DMS153 (cell line): ENCODE measurements at places on chromosomes 12 and 14.

- DNase-seq = no peak
Observed at GRCh38 chr12:1281683-1282366, 290.8 kb downstream of the ERC1 start.

- no peak for DNase-seq
Observed at GRCh38 chr12:116595186-116595585, 36.0 kb downstream of the MAP1LC3B2 start.

DNA sequence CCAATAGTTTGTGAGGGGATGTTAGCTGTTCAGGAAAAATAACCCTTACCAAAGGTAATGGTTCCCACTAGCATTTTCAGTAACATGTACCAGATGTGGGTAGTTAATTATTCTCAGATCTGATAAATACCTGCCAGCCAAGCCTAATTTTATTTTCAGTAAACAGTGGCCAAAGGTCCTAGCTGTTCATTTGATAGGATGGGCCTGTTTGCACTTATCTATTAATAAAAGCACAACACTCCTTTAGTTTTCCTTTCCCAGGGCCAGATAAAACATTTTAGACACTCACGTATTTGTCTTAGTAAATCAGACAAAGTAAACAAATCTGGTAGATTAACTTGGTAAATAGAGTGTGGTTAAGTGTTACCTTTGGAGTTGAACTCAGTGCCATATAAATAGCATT is 345.1 kb downstream of the RAD51B start:
- DNase-seq = no peak

DNA sequence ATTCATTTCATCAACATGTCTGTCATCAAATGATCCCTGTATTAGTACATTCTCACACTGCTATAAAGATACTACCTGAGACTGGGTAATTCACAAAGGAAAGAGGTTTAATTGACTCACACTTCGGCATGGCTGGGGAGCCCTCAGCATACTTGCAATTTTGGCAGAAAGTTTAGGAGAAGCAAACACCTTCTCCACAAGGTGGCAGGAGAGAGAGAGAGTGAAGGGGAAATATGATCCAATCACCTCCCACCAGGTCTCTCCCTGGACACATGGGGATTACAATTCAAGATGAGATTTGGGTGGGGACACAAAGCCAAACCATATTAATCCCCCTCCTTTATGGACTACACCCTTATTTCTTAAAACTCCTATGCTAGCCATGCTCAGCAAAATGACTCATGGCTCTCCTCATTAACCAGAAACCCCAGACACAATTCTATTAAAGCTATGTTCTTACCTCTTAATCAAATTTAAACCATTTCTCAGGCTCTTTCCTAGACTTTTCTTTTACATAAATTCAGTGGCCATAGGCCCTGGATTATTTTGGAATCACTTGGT is 932.3 kb downstream of the FLRT2 start:
- DNase-seq = no peak

DNA sequence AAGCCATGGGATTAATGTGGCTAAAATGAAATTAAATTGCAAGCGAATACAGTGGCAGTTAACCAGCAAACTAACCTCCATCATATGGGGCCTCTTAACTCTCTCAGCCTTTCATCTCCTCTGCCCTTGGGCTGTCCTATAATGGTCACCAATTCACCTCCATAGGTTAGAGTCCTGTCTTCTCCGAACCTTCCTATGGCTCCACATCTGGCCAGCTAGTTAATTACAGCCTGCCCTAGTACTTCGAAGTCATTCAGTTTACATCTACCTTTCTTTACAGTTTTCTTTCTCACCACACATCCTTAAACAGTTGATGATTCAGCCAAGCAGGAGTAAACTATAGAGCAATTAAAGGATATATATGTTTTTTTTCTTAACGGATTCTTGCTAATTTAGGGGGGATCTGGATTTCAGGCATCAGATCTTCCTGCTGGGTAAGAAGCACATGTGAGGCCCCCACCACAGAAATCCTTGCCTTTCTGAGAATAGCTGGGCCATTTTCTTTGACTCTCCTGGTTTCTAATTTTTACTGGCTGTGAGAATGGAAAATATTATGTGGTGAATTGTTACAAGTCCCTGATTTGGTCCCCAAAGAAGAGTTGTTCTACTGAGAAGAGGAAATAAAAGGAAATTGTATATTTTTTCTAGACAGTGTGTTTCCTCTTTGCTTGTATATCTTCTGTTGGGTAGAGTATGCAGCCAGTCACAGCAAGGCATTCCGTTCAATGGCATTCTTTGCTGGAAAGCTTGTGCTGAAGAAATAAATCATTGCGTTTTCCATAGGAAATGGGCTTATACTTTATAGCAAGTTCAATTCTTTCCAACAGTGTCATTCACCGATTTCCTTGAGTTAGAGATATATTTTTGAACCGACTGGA is 16.7 kb downstream of the HMGA2 start:
- no peak for DNase-seq

DNA sequence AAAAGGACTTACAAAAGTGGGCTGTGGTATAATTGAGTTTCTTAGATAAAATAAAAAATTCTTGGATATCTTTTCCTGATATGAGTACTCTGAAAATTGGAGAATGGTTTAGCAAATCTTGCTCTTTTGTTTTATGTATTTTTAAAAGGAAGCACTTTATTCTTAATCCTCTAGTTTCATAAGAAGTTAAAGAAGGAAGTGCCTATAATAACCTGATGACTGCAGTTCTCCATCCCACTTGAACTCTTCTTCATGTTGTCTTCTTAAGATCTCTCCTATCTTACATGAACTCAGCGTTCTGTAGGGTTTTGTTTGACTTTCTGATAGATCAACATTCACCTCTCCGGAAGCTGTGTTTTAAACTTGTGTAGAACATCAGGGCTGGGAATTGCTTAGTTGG is 271.0 kb downstream of the ERC1 start:
- DNase-seq = no peak

- DNase-seq = no peak
Observed at GRCh38 chr14:69948351-69948750, 69.1 kb downstream of the SMOC1 start.

- DNase-seq = no peak
Observed at GRCh38 chr12:124485371-124485770, 82.0 kb downstream of the NCOR2 start.

GRCh38 chr12:57229046-57229633 is 371 bp upstream of the SHMT2 start:
- no peak for DNase-seq

DNA sequence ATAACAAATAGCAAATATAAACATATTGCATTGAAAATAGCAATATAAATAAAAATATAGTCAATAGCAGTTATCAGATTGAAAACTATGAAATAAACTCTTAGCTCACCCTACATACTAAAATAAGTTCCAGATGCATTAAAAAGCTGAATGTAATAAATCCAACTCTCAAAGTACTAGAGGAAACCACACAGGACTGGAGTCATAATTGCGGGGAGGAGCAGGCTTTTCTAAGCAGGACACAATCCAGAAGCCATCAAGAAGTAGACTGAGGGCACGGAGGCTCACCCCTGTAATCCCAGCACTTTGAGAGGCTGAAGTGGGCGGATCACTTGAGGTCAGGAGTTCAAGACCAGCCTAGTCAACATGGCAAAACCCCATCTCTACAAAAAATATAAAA is 22.2 kb downstream of the GSC start:
- DNase-seq = no peak

DNA sequence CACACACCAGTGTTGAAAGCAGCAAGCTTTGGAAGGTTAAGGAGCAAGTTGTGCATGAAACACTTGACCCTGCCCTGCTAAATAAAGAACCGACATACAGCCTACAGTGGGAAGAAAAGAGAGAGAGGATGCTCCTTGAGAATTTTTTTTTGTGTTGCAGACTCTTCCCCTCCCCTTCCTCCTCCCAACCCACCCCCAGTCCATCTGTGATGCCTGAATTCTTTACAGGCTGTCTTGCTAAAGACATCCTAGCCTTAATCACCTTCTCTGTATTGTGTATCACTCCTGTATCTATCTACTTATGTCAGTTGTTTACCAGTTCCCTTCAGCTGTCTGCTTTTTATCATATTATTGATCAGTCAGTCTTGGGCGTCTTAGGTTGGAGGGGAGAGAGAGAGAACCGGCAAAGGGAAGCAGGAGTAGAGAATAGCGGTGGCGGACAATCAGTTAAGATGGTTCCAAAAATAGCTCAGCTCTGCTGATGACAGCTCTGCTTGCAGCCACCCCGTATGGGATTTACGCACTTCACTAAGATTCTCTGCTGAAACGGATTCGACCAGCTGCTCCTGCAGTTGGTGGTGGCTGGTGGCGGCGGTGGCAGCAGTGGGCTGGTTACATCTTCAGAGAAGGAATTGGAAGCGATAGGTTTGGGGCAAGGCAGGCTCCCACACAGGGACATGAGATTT is 664.7 kb downstream of the NRXN3 start:
- no peak for DNase-seq

- no peak for DNase-seq
Observed at GRCh38 chr12:48823281-48823680, 5.0 kb downstream of the CACNB3 start.

DNA sequence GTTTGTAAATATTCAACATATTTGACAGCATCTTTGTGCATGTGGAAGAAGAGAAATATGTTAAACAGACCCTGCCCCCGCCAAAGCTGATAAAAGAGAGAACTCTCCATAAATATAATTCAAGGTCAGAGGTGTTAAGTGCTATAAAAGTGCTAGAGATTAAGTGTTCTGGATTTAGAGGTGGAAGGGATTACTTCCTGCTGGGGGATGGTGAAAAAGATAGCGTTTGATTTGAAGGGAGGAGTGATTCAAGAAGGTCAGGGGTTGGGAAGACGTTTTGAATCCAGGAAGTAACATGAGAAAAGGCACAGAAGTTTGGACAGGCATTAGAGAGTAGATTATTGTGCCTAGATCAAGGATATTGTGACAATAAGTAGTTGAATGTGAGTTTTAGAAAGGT is 30.2 kb downstream of the RIC8B start:
- no peak for DNase-seq
